Stomach (tissue), 19 donors: ENCODE measurements at places on chromosomes 16 and 17. TPM values are rescaled to one million over a fixed set of nuclear protein-coding genes. Genes with fewer than 3 reads are reported as not detected.

Gene PABPN1L
- not detected for total RNA-seq

Gene KRTAP2-1
- not detected for total RNA-seq

- DNase-seq, result peak; percentile 22
These were observed 27.8 kb upstream of the GOSR2 start for GRCh38 chr17:46895171-46895570.

Gene CCL14
- total RNA-seq, result 0.58 TPM

DNA sequence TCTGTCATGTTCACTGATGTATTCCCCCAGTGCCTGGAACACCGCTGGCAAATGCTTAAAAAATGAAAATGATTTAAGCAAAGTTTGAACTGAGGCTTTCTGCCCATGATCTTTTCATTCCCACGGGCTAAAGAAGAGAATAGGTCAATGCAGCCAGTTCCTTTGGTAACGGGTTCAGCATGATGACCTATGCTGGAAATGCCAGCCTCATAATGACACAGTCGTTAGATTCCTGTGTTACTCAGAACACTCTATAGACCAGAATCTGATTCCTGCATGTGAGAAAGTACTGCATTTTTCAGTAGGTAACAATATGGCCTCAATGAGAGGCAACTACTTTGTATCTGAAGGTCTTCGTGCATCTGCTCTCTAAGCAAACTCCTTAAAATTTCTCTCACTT, 19.1 kb upstream of the LIMD2 start:
- no peak for DNase-seq

- DNase-seq, result peak; percentile 80
These were observed 2.2 kb downstream of the JUP start for GRCh38 chr17:41784207-41784744.

- DNase-seq, result no peak
These were observed 2.0 kb upstream of the TMEM92 start for GRCh38 chr17:50272246-50272645.

- DNase-seq, result peak; percentile 71
These were observed 114.8 kb upstream of the NOL11 start for GRCh38 chr17:67602974-67603373.

Gene TLCD3B
- total RNA-seq, result not detected

Gene AGRP
- not detected for total RNA-seq

Gene GCGR
- not detected for total RNA-seq

GRCh38 chr16:51756447-51757123, 605.5 kb upstream of the SALL1 start:
- no peak for DNase-seq

GRCh38 chr17:4520894-4521600, 22.4 kb downstream of the SPNS2 start:
- peak; percentile 88 for DNase-seq
